ENCODE measurements at places on chromosomes 1 and 21. TPM values are rescaled to one million over a fixed set of nuclear protein-coding genes. Genes with fewer than 3 reads are reported as not detected.

GPR52 gene
- total RNA-seq, result not detected

LORICRIN gene
- not detected for total RNA-seq

LCE7A gene
- not detected for total RNA-seq

DMRTB1 gene
- not detected for total RNA-seq

PEAR1 gene
- total RNA-seq, result 5.0 TPM

LCE6A gene
- total RNA-seq, result not detected

- DNase-seq, result no peak
Observed at GRCh38 chr21:16145479-16145878, 415.7 kb downstream of the USP25 start.

GRCh38 chr1:231619257-231619634, 7.3 kb upstream of the DISC1 start:
- DNase-seq, result no peak

GRCh38 chr1:38210895-38211177, 164.2 kb upstream of the POU3F1 start:
- DNase-seq, result no peak

GRCh38 chr1:168164771-168165170, 14.0 kb upstream of the TIPRL start:
- DNase-seq, result no peak

GRCh38 chr1:18139198-18139981, 31.8 kb downstream of the IGSF21 start:
- DNase-seq, result no peak

DNA sequence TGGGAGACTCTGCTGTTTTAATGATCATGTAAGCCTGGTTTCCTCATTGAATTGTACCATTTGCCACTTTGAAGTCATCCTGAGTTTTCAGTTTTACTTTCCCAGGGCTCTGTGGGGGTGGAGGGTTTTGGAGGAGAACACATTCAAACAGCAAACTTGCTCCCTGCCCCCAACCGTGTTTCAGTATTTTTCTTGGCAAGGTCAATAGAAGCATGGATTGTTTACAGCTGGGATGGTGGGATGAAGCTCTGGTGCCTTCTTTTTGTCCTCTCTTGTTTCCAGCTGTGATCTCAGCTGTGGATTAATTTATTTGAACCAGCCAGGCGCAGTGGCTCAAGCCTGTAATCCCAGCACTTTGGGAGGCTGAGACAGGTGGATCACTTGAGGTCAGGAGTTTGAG, 54.3 kb upstream of the SERBP1 start:
- DNase-seq, result no peak

- no peak for DNase-seq
Observed at GRCh38 chr1:166924823-166925541, 48.9 kb upstream of the TADA1 start.

- peak; percentile 92 for DNase-seq
Observed at GRCh38 chr1:210597555-210598134, 268.9 kb downstream of the HHAT start.

DNA sequence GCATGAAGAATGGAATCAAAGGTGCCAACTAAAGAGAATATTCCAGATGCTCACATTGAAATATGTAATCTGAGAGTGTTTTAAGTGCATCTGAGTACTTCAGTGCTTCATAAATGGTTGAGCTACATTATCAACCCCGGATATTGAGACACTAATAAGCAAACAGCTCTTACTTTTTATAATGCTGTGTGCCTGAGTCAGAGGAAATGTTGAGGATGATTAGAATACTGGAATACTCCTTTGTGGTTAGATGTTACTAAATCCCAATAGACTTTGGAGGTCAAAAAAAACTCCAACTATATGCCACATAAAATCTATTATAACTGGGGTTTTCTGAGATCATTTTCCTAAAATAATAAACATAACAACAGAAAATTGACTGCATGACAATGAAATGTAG, 12.5 kb upstream of the KCNA3 start:
- DNase-seq, result no peak

- no peak for DNase-seq
Observed at GRCh38 chr21:29302359-29302875, 3.7 kb downstream of the BACH1 start.

Data from Caki2 (cell line).